ENCODE measurements at places on chromosomes 12 and 14.

GRCh38 chr12:40261937-40262336, 37.1 kb downstream of the LRRK2 start:
- no peak for DNase-seq

DNA sequence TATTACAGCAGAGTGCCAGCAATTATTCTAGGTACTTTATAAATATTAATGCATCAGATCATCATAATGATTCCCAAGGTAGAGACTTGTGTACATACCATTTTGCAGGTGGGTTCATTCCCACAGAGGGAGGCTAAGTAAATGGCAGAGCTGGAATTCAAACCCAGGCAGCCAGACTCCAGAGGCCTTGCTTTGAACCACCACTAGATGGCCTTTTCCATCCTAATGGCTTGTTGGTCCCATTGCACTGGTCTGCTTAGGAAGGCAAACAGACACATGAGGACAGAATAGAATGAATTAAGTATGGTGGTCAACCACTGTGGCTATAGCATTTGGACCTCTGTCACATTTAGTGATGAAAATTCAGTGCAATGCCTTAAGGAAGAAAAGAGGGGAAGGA, 158.7 kb downstream of the METTL25 start:
- DNase-seq = peak; percentile 8

DNA sequence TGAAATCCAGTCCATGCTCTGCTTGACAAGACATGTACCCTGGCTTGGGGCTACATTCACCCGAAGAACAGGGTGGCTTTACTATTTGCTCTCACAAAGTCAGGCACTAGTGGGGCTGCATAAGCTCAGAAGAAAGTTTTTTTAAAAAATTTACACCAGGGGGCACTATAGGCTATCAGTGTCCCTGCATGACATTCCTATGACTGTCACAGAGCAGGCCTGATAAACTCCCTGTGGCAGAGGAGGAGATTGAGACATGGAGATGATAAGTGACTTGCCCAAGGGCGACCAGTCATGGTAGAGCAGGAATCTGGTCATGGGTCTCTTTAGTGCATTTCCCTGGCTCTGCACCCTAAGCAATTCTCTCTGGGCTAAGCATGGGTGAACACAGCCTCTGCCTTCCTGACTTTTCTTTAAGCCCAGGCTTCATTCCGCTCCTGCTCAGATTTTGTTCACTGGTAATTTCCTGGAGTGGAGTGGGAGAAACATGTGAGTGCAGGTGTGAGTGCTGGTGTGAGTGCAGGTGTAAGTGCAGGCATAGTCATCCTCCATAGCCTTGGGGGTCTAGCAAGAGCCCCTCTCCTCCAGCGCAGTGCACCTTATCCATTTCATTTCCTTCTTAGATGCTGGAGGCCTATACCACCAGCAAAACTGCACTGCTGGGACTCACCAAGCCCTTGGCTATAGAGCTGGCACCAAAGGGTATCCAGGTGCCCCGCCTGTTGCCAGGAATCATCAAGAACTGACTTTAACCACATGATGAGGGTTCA, 91.6 kb downstream of the DHRS2 start:
- DNase-seq = peak; percentile 47

GRCh38 chr12:23803540-23803939, 145.9 kb downstream of the SOX5 start:
- DNase-seq = no peak

- DNase-seq = no peak
Observed at GRCh38 chr12:124517260-124518050, 50.0 kb downstream of the NCOR2 start.

GRCh38 chr14:58633831-58634230, 3.9 kb upstream of the DACT1 start:
- no peak for DNase-seq

- DNase-seq = no peak
Observed at GRCh38 chr12:117889098-117889497, 79.7 kb downstream of the KSR2 start.

GRCh38 chr12:27297566-27297965, 35.1 kb upstream of the BMAL2 start:
- DNase-seq = no peak

DNA sequence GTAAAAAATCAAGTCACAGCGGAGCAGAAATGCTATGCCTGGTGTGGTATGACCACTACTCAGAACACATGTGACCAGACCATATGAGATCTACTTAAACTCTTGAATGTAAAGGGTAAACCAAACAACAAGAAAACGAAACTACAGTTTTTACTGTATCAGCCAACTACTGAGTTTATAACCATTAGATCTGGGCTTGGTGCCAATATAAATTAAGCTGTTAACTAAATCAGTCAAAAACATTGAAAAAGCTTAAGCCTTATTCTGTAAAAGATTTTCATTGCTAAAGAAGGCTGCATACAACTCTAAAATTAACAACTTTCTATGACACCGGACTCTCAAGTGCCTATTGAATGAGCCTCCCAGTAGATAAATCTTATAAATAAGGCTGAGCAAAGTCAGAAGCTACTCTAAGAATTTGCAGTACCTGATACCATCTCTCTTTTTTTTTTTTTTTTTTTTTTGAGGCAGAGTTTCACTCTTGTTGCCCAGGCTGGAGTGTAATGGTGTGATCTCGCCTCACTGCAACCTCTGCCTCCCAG, 35.4 kb downstream of the SPTLC2 start:
- DNase-seq = peak; percentile 25

GRCh38 chr12:93234641-93235040, 143.1 kb upstream of the NUDT4 start:
- DNase-seq = no peak

- no peak for DNase-seq
Observed at GRCh38 chr12:107339487-107339886, 246.1 kb upstream of the CRY1 start.

GRCh38 chr12:126899926-126900792, 1366.8 kb upstream of the TMEM132C start:
- DNase-seq = no peak

GRCh38 chr14:92323011-92323915, at the start of gene SLC24A4:
Gene SLC24A4, plus strand, starts transcription at chr14:92323165. Its CDS starts 666 bp downstream, at chr14:92323831.
- no peak for DNase-seq

DNA sequence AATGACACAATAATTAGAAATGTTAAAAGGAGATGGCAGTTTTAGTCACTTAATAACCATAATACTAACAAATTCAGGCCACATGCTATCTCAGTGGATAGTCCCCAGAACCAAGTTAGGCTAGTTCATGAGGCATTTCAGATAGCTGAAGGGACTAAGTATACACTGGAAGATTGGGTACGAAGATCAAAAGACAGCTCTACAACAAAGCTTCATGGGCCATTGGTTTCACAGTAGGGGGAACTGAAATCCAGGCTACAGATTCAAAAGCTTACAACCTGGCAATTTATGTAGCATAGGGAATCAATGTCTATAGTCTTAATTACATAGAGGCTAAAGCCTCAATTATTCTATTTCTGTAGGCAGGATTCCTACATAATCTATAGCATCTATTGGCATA, 343.0 kb downstream of the RGS6 start:
- no peak for DNase-seq

- DNase-seq = no peak
Observed at GRCh38 chr14:93331002-93331727, 1.7 kb downstream of the BTBD7 start.

DNA sequence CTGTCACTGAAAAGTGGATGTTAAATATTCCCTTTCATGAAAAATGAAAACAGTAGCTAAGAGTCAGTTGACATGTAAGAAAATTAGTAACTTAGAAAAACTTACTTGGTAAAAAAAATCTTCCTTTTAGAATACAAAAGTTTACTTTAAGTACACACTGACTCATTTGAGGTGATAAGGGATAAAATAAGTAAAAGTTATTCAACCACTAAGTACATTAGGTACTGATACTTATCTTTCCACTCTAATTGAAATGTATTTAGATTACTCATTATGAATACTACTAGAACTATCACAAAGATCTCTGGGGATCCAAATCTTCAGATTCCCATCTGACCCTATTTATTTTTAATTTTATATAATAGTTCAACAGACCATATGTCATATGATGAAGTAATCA, 12.2 kb downstream of the SYCP3 start:
- no peak for DNase-seq

- peak; percentile 81 for DNase-seq
Observed at GRCh38 chr12:57888409-57889157, 42.1 kb upstream of the CTDSP2 start.

DNA sequence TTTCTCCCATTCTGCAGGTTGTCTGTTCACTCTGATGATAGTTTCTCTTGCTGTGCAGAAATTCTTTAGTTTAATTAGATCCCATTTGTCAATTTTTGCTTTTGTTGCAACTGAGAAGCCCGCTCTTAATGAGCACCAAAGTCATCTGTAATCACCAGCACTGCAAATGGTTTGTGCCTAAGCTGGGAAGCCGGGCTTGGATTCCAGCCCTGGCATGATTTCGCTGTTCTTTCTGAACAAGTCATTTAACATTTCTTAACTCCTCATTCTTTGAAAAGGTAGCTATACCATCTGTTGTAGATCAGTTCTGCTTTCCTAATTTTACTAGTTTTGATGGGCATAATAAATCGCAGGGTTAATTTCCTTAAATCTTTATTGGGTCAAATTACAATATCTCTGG, 32.1 kb downstream of the PIWIL1 start:
- DNase-seq = no peak

GRCh38 chr14:36478782-36479181, 41.2 kb downstream of the NKX2-1 start:
- DNase-seq = peak; percentile 3

DNA sequence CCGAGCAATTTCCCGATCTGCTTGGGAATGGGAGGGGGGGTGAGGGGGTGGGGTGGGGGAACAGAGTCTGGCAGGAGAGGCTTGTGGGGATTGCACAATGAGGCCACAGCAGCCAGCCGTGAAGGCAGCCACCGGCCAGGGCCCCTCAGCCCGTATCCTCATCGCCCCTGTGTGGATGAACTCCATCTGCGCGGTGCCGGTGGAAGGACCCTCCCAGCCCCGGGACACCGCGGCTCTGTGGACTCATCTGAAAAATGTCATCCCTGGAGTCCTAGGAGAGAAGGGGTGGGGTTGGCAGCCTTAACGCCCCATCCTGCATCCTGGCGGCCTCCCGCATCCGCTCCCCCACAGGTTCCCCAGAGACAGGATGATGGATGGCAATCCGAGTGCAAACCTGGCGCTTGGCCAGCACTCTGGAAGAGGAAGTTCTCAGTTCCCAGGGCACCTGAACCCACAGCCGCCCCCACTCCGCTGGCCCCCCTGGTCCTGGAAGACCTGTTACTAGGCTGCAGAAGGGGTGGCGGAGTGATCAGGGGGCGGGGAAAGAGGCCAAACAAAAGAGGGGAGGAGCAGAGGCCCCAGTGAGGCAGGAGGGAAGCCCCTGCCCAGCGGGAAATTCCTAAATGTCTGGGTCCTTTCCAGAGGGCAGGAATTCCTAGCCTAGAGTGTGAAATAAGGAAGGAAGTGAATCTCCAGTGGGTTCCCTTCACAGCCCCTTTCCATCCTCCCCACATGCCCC, 1.2 kb upstream of the TNFAIP2 start:
- peak; percentile 95 for DNase-seq

DNA sequence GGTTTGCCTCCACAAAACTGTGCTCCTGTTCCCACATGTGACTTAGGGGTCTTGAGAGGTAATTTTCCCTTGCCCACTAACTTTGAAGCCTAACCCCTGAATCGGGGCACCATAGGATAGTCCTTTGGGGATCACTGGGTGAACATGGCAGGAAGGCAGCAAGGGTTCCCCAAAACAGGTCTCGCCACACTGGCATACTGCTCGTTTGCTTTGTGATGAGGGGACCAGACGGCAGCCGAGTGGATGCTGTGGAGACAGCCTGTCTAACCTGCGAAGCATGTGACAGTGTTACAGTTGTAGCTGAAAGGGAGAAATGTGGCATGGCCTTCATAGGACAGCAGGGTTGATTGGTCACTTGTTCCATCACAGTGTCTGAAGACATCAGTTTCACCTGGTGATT, 42.4 kb downstream of the UBE3B start:
- no peak for DNase-seq

GRCh38 chr12:113142173-113142885, 6.8 kb upstream of the RASAL1 start:
- DNase-seq = no peak

- DNase-seq = no peak
Observed at GRCh38 chr12:83960767-83961166, 951.8 kb downstream of the SLC6A15 start.

DNA sequence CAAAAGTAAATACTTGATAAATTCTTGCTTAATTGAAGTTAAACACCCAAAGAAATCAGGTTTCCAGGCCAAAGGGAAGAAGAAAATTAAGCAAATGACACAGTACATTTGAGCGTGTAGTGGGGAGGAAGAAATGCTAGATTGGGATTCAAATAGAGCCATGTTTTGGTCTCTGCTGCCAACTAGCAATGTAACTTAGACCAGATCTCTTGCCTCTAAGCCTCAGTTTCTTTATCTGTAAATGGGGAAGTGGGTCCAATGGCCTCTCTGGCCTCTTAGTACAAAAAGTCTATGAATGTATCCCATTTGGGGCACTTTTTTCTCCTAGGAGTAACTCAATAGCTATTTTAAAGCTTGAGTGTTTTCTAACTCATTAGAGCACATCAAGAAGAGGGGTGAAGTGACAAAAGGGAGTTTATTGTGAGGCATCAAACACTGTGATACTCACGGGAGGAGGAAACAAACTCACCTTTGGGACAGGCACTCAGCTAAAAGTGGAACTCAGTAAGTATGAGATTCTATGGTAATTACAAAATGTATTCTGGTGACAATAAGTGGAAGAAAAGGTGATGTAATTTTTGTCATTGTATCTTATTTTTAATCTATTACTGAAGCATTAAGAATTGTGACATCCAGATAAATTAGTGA, 55.8 kb downstream of the DAD1 start:
- no peak for DNase-seq

GRCh38 chr12:92055877-92056276, 89.8 kb downstream of the BTG1 start:
- no peak for DNase-seq

DNA sequence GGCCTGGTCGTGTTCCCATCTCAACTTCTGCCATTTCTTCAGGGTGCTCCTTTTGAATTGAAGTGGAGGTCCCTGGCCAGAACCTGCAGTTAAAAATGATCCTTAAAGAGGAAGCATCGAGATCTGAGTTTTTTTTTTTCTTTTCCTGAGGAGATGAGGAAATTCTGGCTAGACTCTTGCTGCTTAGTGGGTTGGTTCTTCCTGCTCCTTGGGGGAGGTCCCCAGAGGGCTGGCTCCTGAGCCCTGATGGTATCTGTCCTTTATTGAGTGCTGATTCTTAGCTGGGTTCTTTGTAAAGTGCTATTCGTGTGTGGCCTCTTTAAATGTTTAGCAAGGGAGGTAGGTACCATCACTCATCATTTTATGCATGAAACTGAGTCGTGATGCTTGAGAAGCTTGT, 11.7 kb downstream of the PELI2 start:
- no peak for DNase-seq

Data from A172 (cell line).